T-helper 17 cell (primary cell): ENCODE measurements at places on chromosomes 7 and 10. TPM values are rescaled to one million over a fixed set of nuclear protein-coding genes. Genes with fewer than 3 reads are reported as not detected.

GRCh38 chr7:129607471-129608120 lies 3.9 kb upstream of the NRF1 start:
- DNase-seq: no peak

- no peak for DNase-seq
Measured at GRCh38 chr10:96835899-96836298, 3.8 kb downstream of the LCOR start.

DNA sequence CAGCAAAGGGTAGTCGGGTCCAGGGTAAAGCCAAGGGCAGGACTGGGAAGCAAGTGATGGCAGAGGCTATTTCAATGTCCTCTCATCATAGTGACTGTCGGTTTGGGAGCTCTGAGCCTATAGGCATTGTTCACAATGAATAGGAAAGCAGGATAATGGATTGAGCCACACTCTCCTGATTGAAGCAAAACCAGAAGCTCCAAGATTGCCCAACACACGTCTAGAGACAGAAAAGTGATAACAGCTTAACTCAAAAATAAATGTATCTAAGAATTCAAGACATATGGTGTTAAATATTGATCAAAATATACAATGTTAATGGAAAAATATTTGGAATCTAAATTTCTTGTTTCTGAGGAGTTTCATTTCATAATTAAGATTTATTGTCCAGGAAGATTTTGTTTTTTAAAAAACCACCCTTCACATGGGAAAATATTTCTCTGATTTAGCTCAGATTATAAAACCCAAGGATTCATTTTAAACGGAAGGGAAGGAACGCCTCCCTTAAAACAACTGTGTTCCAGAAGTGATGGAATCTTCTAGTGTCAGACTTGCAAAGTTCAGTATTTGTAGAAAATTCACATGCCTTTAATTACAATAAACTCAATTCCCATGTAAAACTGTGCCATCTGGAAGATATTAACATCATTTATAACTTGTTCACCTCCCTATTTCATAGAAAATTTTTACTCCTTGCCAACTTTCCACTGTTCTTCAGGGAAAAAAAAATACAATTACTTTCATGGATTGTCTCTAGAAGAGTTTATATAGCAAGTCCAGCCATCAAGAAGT lies 54.5 kb downstream of the NRP1 start:
- no peak for DNase-seq

DNA sequence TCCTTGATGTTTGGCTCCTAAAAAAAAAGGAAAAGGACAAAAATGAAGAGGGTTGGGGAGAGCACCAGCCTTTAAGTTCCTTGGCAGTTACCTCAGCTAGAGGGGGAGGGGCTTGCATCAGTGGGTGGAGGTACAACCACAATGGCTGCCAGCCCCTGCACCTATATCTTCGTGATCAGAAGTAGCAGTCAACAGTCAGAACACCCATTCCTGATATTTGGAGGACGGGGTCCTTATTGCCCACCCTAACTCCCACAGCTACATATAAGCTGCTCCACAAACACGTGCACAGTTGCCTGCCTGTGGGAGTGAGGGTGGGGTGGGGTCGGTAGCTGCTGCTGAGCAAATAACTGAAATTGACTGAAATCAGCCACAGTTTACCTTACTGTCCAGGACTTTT lies 26.2 kb downstream of the C1GALT1 start:
- no peak for DNase-seq

DNA sequence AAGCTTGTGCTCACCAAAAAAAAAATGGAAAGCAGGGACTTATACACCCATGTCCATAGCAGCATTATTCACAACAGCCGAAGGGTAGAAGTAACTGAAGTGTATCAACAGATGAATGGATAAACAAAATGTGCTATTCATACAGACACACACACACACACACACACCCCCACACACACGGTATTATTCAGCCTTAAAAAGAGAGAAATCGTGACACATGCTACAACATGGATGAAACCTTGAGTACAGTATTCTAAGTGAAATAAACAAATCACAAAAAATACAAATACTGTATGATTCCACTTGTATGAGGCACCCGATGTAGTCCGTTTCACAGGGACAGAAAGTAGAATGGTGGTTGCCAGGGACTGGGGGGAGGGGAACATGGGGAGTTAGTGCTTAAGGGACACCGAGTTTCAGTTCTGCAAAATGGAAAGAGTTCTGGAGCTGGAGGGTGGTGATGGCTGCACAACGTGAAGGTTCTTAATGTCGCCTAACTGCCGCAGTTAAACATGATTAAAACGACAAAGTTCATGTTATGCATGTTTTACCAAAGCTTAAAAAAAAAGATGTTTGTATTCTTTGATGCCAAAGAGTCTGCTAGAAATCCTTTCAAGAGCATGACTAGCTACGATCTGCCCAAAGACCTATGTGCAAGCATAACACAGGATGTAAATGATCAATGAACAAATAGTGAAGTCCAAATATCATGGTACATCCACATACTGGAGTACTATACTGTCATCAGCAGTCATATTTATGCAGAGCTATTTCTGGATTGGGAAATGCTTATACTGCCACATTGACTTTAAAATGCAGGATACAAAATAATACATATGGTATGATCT lies 7.2 kb downstream of the TNS3 start:
- DNase-seq: no peak

DNA sequence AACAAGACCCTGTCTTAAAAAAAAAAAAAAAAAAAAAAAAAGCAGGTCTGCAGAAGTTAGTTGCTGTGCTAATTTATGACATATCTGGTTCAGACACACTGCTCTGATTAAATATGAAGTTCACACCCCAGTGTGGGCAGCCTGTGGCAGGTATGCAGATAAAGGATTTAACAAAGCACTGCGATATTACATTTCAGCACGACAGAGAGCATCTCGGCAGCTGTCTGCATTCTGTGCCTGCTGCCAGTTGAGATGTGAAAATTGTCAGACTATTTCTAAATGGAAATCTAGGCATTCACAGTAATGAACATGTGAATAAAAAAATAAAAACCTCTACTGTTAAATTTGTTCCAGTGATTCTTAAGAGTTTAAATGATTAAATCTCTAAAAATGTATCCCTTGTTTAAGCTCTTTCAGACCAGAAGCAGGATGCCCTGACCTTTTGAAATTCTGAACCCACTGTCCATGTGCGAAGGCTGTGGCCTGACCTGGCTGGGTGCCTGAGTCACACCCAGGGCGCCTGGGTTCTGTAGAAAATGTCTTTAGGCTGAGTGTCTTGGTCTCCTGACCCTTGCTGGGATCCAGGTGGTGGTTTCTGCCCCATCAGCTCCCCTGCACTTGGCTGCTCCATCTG lies 272.9 kb downstream of the WDR37 start:
- no peak for DNase-seq

The LRRC61 gene
- total RNA-seq: 6.4 TPM

GRCh38 chr7:1567896-1568510 lies 1.8 kb downstream of the PSMG3 start:
- no peak for DNase-seq

The ANKRD30A gene
- not detected for total RNA-seq

DNA sequence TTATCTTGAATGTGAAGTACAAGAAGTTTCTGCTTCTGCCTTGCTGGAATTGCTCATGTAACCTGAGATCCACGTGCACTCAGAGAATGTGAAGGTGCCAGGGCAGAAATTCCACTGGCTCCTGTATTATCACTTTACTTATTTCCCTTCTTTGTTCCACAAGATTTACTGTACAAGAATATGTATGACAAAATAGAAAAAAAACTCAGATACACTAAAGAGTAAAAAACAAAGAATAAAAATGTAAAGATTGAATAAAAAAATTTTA lies 43.0 kb downstream of the PLCE1 start:
- DNase-seq: no peak

DNA sequence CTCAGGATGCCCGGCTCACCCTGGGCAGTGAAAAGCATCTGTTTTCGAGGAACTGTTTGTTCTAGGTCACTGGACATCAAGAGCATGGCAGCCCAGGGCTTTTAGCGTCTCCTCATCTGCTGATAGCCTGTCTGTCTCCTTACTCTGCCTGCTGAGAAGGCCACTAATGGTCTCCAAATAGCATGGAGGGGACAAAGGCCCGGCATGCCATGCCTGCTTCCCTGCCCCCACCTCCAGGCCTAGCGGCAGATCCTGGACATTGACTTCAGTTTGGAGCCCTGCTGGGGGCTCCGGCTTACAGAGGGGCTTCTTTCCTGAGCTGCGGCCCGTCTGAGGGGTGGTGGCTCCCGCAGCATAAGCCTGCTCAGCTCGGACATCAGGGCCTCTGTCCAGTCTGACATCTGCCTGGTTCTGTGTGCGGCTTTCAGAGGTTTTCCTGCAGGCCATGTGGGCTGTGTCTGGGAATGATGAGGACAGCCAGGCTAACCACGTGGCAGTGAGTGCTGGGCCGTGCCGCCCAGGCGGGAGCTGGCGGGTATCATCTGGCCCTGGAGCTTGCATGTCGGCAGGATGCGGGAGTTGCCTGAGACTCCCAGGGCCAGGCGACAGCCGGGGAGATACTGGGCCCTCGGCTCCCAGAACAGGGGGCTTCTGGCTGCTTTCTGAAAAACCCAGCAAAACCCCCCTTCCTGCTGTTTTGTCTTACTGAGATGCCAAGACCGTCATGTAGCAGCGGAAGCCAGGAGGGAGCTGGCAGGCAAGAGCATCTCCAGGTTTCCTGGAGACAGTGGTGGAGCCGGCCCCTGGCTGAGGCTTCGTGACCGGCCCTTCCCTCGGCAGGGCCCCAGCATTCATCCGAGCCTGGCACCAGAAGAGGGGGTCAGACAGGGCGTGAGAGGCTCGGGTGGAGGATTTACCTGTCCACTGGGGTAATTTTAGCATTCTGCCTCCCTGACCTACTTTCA lies 9.2 kb downstream of the PFKFB3 start:
- no peak for DNase-seq

GRCh38 chr7:55473932-55474331 lies 98.4 kb downstream of the VOPP1 start:
- no peak for DNase-seq

GRCh38 chr7:101179117-101179516 lies 976 bp downstream of the NAT16 start:
- DNase-seq: no peak

The BTBD16 gene
- not detected for total RNA-seq

The SFTPA2 gene
- not detected for total RNA-seq

DNA sequence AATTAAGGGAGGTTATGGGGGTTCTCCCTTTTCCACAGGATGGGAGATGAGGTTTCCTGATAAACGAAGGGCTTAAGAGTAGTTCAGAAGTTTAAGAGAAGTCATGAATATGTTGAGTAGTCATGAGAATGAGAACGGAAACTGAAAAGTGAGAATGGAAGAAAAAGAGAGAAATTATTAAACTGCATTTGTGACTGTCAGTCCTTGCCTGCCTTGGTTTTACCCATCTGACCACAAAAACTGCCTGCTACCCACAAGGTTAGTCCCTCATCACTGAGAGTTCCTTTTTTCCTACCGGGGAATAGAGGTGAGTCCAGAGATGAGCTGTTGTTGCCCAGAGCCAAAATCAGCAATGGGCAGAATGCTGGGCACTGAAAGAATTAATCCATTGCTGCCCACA lies 174.1 kb upstream of the BET1 start:
- no peak for DNase-seq
